Epithelial cell of esophagus (primary cell): ENCODE measurements at places on chromosomes 6 and 20.

- DNase-seq, result no peak
Measured at GRCh38 chr6:37987018-37987417, 167.5 kb downstream of the ZFAND3 start.

DNA sequence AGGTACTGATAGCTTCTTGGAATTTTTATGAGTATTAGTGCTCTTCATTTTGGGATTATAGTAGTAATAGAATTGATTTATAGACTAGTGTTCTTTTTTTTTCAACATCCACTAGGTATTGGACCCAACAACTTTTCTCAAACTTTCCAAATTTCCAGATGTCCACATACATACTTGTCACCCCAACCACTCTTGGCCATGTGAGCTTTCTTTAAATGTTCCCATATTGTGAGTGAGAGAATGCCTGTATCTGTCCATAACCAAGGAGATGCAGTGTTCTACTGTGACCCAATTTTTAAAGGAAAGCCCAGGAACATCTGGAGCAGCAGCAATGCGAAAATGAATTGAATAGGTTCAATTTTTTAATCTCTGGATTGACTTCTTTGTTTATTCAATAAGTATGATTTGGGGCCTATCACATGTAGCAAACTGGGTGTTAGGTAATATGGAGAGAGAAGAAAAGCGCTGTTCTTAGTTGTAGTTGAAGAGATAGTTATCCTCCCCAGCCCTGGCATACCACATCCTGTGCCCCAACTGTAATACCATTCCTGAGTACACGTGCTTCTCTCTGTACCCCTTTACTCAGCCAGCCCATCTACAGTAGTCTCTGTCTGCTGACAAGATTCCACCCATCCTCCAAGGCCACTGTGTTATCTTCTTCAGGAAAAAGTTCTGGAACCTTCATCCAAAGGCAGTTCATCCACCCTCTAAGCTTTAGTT lies 116.8 kb upstream of the SUPT3H start:
- DNase-seq, result no peak

DNA sequence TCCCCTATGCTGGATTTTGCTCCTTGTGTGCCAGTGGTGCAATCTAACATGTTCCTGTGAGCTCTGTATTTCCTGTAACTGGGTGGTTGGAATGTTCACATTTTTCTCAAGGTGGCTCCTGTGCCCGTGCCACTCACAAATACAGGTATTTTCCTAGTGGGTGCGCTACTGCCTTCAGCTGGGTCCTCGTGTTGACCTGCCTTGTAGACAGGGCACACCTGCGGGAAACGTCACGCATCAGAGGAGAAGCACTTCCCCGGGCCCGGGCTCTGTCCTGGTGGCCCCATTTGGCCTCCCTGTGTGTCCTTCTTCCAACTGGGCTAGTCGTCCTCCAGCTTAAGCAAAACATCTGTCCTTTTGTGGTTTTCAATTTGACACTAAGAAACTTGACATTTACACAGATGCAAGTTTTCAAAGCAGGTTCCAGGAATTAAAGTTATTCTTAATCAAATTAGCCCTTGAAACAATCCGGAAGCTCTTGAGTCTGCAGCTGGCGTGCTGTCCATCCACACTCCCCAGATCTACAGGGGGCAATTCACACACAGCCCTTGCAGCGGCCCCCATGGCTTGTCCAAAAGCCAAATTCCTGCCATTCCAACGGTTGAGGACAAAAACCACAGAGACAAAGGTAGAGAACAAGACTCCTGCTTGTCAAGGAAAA lies 275.1 kb downstream of the CDC5L start:
- DNase-seq, result no peak

GRCh38 chr20:60254901-60255411 lies 296.7 kb downstream of the CDH26 start:
- DNase-seq, result peak; percentile 19
